ENCODE measurements at places on chromosomes 2 and 18.

- DNase-seq, result no peak
Observed at GRCh38 chr2:149075853-149076252, 37.4 kb downstream of the LYPD6B start.

DNA sequence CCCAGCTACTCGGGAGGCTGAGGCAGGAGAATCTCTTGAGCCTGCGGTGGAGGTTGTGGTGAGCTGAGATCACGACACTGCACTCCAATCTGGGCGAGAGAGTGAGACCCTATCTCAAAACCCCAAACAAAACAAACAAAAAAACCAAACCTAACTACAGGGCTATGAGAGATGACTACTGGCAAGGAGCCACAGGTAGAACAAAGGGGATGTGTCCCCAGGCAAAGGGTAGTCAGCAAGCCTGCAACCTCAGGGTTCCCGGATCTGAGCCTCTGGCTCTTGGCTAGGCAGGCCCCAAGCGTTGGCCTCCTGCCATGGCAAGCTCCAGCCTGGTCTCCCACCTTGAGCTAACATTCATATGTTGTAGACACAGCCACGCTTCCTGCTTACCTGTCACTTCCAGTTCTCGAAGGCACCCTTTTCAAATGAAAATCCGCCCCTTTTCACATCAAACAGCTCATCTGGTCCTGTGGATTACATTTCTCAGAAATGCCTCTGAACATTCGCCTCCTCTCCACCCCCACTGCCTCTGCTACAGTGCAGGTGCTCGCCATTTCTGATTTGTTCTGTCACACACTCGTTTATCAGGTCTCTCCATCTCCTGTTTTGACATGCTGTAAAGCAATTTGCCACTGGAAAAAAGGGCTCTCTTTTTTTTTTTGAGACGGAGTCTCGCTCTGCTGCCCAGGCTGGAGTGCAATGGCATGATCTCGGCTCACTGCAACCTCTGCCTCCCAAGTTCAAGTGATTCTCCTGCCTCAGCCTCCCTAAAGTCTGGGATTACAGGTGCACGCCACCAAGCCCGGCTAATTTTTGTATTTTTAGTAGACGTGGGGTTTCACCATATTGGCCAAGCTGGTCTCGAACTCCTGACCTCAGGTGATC, 13.1 kb upstream of the ACTR3 start:
- peak; percentile 73 for DNase-seq

GRCh38 chr2:239420082-239420481, 19.3 kb upstream of the HDAC4 start:
- DNase-seq, result no peak

DNA sequence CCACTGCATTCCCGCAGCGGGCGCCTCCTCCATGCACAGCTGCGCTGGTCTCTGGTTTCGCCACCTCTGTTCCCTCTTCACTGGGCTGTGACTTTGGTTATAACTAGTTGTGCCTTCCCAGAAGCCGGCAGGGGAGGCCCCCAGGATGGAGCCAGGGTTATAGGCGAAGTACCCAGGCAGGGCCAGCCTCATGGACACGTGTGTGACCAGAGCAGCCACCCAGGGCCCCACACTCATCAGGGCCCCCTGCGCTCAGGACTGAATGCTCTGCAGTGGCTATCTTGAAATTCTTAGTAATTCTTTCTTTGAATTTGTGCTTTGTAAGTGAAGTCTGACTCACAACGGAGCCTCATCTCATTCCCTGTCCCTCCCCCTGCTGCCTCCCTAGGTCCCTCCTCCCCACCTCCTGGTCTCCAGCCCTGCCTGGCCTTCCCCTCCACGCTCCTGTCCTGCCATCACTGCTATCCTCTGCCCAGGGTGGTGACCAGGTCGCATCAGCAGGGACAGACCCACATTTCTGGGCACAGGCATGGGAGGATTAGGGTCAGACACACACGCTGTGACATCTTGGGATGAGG, 38.1 kb upstream of the LBH start:
- no peak for DNase-seq

- no peak for DNase-seq
Observed at GRCh38 chr2:85695121-85695520, 963 bp downstream of the GNLY start.

- no peak for DNase-seq
Observed at GRCh38 chr2:122255924-122256323, 500.5 kb downstream of the TSN start.

DNA sequence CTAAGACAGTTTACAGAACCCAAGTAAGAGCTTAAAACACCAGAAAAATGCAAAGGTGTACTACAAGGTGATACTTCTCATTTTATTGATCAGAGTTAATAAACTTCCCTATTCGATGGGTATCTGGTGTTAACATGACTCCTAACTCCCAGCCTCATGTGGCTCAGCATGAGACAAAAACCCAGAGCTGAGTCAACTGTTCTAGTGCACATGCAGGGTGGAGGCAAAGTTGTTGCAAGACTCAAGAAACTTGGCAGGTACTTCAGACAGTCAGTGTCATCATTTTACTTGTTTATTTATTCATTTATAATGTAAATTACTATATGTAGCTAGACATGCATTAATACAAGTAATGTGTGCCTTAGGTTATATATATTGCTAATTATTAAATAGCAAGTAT, 216.6 kb upstream of the DSEL start:
- DNase-seq, result no peak

DNA sequence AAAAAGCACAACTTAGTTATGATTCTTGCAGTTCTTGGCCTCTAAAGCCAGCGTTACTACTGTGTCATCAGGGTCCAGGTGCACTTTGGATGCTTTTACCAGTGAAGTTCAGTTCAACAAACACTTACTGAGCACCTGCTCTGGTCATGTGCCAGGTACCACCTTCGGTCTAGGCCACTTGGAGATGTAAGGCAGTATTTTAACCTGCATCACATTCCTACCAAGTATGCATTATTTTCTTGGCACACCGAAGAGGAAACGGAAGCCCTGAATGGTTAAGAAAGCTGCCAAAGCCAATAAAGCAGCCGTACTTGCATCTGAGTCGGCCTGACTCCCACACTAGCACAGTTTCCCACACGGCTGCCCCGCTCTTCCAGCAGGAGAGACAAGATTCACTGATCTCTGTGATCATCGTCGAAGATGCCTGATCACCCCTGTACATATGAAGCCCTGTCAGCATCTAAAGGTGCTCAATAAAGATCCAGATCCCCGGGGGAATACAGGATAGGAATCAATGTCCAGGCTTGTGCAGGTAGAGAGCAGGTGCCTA, 427.1 kb downstream of the EIPR1 start:
- DNase-seq, result no peak

- peak; percentile 31 for DNase-seq
Observed at GRCh38 chr2:12504443-12504842, 212.3 kb upstream of the TRIB2 start.

GRCh38 chr2:58871469-58872142, 630.5 kb upstream of the FANCL start:
- DNase-seq, result no peak

- DNase-seq, result no peak
Observed at GRCh38 chr2:102000813-102001766, 9.3 kb downstream of the IL1R2 start.

DNA sequence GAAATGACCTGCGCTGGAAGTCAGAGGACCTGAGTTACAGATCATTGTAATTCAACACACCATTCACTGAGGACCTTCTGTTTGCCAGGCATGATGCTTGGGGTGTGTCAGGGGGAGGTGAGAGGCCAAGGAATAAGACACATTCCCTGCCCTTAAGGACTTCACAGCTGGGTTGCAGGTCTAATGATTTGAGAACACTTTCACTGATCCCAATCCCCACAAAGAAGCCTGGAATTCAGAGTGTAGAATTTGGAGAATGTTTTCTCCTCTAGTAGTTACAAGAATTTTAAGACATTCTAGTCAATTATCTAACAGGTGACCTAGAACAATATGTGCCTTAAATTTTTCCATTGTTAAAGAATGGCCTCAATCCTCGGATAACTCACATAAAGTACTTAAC, 322.4 kb downstream of the TNS1 start:
- no peak for DNase-seq

DNA sequence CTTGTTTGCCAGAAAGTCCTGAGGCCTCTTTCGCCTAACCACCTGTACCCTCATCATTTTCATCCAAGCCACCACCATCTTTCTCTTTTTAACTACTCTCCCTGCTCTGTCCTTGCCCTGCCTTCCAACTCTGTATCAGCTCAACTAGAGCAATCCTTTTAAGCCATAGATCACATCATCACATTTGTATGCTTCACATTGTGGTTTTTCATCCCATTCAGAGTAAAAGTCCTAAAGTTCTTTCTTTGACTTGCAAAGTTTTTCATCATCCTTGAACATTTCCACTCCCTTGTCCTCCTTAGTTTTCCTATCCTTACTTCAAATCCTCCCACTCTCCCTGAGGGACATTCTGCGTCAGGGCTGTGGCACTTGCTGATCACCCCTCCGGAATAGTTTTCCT, 73.9 kb downstream of the SLC39A10 start:
- DNase-seq, result no peak

GRCh38 chr2:222289278-222290160, 9.3 kb downstream of the PAX3 start:
- no peak for DNase-seq

GRCh38 chr2:227812001-227812400, 1.6 kb upstream of the CCL20 start:
- no peak for DNase-seq

- no peak for DNase-seq
Observed at GRCh38 chr2:37349231-37349860, 4.9 kb downstream of the QPCT start.

DNA sequence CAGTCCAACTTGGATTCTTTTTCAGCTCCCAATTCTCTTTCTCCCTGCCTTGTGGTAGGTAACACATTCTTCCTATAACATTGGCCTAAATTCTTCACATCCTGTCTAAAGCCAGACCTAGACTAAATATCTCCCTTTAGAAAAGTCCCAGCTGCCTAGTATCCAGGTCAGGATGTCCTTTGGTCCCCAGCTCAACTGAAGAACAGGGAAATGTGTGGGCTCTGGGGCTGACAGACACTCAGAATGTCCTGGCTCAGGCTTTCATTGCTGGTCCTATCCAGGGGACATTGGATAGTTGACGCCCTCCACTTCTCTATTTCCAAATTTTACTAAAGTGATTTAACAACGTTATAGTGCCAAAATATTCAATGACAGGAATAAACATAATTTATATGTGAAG, 219.3 kb downstream of the PID1 start:
- DNase-seq, result no peak

DNA sequence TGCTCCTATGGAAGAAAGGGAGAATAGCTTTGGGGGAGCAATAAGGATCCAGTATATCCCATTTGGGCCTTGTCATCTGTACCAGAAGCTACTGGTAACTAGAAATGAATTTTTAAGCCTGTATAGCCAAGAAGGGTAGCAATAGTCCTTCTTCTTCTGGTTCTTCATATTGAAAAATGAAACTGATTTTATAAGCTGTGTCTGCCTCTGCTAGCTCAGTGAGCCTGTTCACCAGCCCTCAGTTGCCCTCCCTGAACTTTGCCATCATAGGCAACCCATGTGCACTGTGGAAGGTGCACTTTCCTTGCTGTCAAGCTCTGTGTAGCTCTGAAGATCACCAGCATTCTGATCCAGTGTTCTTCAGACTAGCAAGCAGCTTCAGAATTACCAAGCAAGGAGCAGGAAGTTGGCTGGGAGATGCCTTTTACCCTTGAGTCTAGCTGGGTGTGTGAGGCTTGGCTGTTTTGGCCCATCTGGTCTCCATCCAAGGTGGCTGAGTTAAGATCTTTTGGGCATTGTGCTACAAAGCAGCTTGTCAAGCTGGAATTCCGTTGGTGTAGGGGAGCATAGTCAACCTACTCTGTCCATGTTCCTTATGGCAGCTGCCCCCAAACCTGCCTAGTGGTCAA, 55.8 kb upstream of the MGAT5 start:
- DNase-seq, result no peak

GRCh38 chr2:157627594-157628476, 829 bp downstream of the ACVR1C start:
- peak; percentile 32 for DNase-seq

GRCh38 chr2:218396688-218397462, 2.8 kb upstream of the CTDSP1 start:
- DNase-seq, result no peak

Measured in stimulated activated CD4-positive, alpha-beta T cell treated with anti-CD3 and anti-CD28 coated beads, Interleukin-2, amount 100 ng/mL, for 4 hours (primary cell).